ENCODE measurements at places on chromosomes 1 and 21.
A peak's percentile ranks its signal among the peaks of the same experiment; 100 is the strongest.

GRCh38 chr1:78081980-78082860, 36.5 kb downstream of the GIPC2 start:
- DNase-seq: no peak

- no peak for DNase-seq
Observed at GRCh38 chr1:108777839-108778238, 31.4 kb downstream of the STXBP3 start.

GRCh38 chr1:98763488-98764150, 102.1 kb downstream of the SNX7 start:
- no peak for DNase-seq

GRCh38 chr1:232878086-232878485, 72.3 kb upstream of the NTPCR start:
- no peak for DNase-seq

- DNase-seq: no peak
Observed at GRCh38 chr1:185017338-185017737, 28.0 kb upstream of the RNF2 start.

- DNase-seq: no peak
Observed at GRCh38 chr1:197750366-197750765, 24.9 kb downstream of the DENND1B start.

DNA sequence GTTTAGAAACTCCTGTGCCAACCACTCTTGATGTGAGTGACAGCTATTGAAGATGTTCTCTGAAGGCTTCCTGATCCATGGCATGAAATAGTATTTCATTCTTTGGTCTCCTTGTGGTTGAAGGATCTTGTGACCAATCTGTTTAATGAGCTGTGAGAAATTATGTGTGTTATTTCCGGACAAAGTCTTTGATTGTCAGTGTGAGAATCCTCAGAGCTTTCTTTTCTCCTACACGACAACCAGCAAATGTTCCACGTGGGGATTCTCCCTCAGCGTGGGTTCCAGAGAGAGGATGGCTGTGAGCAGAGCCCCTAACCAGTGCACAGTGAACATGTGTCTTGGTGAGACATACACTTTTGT, 45.0 kb upstream of the HOOK1 start:
- DNase-seq: no peak

DNA sequence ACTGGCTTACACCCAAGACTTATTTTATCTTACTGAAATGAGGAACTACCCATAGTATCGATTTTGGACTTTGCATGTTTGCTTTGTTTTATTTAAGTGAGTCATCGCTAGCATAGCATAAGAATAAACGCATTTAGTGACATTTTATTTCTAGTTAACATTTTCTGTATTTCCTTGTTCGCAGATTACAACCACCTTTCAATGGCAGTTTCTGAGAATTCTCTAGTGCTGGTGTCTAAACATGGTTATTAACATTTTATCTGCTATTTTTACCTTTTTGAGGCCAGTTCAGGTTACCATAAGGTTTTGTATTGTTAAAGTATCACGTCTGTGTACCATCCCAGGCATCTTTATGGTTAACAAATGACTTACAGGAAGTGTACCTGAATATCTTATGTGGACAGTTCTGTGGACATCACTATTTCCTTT, 24.5 kb downstream of the EEIG2 start:
- DNase-seq: no peak

DNA sequence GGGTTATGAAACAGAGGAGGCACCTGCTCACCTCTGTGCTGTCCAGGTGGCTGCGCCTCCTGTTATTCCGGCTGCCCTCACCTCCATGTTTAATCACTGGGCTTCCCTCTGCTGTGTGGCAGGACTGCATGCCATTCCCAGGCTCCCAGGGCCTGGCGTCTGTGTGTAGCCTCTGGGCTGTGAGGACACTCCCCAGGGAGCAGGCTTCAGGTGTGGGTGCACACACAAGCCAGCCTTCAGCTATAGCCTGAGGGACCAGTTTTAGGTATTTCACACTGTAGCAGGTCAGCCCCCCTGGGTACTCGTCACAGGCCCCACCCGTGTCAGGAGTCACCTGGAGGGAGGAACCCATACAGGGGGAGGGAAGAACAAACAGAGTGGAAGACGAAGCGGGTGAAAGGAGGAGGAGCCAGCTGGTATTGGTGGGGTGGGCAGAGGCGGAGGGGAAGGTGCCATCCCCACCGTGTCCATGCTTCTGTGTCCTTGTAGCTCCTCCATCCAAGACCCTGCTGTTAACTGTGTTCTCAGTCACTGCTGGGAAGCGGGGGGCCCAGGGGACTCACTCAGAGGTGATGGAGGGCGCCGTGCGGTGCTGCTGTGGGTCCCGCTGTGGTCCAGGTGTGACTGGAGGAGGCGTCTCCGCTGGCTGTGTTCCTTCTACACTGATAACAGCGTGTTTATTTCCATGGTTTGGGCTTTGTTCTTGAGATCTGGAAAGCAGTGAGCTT, 158.6 kb downstream of the PGBD5 start:
- no peak for DNase-seq

GRCh38 chr21:32578107-32578691, 7.1 kb downstream of the TCP10L start:
- DNase-seq: no peak

DNA sequence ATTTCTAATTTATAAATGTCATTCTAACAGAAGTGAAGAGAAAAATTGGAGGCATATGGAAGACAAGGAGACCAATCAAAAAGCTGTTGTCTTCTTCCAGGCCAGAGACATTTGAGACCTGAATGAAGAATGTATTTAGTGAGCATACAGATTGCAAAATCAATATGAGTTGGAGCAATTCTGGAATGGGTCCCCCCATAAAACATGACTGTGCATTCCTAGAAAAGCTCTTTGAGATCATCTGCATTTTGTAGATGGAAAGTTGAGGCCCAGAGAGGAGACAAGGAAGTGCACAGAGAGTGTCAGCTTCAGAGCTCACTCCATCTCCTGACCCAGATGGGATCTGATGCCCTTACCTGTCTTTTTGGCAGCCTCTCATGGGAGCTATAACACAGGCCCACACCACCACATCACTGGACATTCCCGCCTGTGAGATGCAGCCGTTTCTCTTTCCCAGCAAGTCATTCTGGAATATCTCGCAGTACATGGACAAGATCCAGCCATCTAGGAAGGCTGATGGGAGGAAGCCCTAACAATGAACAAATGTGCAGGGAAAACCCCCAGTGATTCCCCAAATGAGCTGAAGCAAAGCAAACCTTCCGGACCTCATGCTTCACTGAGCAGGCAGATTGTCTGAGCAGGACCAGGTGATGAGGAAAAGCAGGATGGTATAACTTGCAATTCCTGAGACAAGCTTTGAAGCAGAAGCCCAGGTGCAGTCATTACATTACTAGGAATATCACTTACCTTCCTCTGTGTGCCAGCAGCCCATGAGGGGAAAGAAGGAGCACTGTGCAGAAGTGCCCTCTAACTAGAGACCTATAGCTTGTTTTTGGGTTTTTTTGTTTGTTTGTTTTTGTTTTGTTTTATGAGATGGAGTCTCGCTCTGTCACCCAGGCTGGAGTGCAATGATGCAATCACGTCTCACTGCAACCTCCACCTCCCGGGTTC, 445.6 kb downstream of the PLPP3 start:
- no peak for DNase-seq

- no peak for DNase-seq
Observed at GRCh38 chr1:29117381-29117780, 6.3 kb downstream of the TMEM200B start.

- DNase-seq: peak; percentile 80
Observed at GRCh38 chr1:8423692-8424538, 106.0 kb downstream of the SLC45A1 start.

DNA sequence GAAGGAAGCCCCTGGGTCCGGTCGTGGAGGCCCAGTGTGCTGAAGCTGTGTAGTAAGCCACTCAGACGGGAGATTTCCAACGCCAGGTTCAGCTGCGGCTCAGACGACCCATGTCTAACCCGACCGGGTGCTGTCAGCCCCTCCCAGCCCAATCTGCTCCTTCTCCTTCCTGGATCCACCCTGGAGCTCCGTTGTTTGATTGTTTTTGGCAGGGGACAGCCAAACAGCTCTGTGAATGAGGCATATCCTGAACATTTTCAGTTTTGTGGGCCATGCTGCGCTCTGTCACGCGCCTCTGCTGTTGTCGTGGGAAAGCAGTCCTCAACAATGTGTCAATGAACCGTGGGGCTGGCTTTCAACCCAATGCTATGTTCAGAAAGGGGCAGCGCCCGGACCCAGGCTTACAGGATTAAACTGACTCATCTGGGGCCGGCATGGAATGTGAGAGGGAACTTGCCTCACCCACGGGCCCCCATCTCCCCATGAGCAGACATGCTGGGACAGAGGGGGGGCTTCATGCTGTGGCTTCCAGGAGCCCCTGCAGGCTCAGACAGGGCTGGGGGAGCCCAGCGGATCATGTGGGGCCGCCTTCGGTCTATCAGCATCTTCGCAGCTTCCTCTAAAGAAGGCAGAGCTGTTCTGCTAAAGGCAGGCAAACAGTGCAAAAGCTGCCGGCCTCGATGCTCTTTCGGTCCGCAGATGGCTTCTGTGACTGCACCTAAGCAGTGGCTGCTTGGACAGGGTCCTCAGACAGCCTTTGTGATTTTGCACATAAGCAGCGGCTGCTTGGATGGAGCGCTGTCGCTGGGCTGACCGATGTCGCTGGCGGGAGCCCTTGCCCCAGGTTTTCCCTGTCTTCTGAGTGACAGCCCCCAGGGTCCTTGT, 101.7 kb downstream of the RIPK4 start:
- no peak for DNase-seq

GRCh38 chr1:23614032-23614660, 54.8 kb upstream of the ID3 start:
- no peak for DNase-seq

DNA sequence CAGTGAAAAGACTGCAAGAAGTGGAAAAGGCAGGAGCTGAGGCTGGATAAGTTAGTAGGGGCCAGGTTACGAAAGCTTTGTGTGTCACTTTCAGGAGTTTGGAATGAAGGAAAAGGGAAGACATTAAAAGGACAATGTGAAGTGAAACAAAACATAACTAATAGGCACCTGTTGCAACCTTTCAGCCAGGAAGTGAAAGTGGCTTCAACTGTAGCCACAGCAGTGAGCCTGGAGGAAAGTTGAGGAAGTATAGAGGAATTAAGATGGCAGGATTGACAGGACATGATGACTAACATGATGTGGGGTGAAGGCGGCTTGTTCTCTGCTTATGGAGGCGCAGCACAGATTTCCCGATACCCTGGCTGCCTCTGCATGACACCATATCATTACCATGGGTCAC, 68.9 kb downstream of the C4BPA start:
- no peak for DNase-seq

DNA sequence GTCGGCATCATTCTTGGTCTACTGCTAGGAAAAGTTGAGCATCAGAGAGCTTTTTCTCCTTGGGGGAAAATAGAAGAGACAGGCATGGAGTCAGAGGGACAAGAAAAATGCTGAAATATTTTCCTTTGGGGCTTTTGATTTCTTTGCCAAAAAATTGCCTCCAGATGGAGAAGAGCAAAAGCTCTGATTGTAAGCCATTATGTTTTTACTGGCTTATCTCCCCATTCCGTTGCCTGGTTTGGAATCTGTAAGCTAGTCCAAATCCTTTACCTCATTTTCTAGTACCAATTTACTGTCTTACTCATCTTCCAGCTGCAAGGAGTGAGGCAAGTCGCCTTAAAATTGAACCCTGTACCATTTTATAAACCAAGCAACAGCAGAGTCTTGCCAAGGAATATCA, 23.3 kb upstream of the NBL1 start:
- DNase-seq: no peak

DNA sequence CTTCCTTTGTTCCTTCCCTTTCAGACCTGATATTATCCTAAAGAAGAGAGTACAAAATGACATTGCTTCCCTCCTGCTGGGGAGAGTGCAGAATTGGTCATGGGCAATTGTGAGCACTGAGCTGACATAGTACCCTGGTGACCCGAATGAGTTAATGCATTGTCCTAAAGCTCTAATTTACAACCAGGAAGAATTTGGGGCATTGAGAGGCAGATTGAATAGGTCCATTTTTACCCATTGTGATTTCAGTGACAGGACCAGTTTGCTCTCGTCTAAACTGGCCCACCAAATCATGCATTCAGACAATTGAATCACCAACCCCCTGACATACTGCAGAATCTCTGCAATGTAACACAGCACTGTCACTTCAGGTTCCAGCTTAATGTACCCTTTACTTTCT, 497.4 kb downstream of the DPYD start:
- no peak for DNase-seq

- DNase-seq: no peak
Observed at GRCh38 chr1:55168353-55168752, 46.8 kb downstream of the USP24 start.

- DNase-seq: no peak
Observed at GRCh38 chr1:244181867-244182266, 130.8 kb downstream of the ZBTB18 start.

GRCh38 chr1:245288796-245289195, 134.0 kb downstream of the KIF26B start:
- DNase-seq: no peak

DNA sequence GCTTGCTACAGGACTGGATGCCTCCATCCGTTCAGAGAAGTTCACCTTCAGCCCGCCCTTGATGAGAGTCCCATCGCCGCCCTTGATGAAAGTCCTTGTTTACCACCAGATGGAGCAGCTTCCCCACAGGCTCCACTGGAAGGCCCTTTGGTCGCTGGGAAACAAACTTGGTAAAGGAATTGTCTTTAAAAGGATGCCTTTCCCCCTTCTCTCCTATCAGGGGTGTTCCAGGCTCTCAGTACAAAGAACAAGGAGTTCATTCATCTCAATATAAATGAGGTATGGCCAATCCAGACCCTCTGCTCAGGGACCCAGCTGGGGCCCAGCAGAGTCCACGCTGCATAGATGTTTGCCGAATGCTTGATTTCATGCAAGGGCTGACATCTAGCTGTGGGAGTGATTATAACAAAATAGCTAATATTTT, 50.8 kb downstream of the CAPN9 start:
- peak; percentile 31 for DNase-seq

- no peak for DNase-seq
Observed at GRCh38 chr1:192878249-192878648, 69.4 kb downstream of the RGS2 start.

GRCh38 chr21:30769724-30770431, 14.7 kb upstream of the KRTAP21-1 start:
- no peak for DNase-seq

GRCh38 chr1:94110946-94111740, 9.8 kb downstream of the ABCA4 start:
- DNase-seq: no peak

Measured in NCI-H1092 (cell line).